ENCODE measurements at places on chromosomes 7 and 10.

GRCh38 chr10:49362596-49363260 is 33.2 kb downstream of the DRGX start:
- DNase-seq, result peak; percentile 75

- no peak for DNase-seq
These were observed 705.9 kb downstream of the MAGI2 start for GRCh38 chr7:78747592-78747991.

GRCh38 chr7:45048748-45049147 is 40.0 kb downstream of the NACAD start:
- no peak for DNase-seq

DNA sequence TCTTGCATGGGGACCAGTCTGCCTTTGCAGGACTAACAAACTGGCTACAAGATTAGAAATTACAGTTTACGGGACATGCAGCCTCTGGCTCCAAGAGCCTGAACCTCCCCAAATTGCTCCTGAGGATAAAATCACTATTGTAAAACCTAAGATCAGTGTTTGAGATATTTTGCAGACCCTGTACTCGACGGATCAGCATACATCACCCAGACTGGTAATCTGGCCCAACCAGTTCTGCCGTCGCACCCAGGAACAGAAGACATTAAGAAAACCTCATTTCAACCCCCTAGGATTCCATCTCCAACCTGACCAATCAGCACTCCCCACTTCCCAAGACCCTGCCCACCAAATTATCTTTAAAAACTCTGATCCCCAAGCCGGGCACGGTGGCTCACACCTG is 27.1 kb upstream of the DNMBP start:
- DNase-seq, result no peak

GRCh38 chr10:26044141-26044749 is 110.2 kb downstream of the MYO3A start:
- no peak for DNase-seq

DNA sequence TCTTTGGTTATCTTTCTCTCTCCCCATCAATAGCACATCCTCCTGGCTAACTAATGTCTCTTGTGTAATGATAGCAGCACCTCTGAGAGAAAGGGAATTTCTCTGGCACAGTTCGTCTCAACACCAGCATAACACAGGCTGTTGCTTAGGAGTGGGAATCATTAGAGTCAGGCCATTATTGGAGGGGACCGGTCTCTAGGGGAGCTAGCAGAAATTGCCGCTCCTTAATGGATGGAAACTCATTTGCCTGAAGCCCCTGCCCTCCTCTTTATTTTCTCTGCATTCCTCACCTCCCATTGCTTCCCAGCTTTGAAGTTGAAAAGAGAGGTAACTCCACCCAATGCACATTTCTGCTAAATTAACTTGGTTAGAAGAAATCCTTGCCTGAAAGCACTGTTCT is 11.9 kb downstream of the LRRC4 start:
- no peak for DNase-seq

- no peak for DNase-seq
These were observed 6.3 kb upstream of the UNCX start for GRCh38 chr7:1226186-1226901.

- DNase-seq, result peak; percentile 4
These were observed 350.6 kb downstream of the TFEC start for GRCh38 chr7:115679976-115680375.

- DNase-seq, result peak; percentile 68
These were observed 10.6 kb downstream of the LRIT2 start for GRCh38 chr10:84214612-84215235.

GRCh38 chr7:26937939-26938623 is 73.7 kb upstream of the SKAP2 start:
- DNase-seq, result no peak

GRCh38 chr7:91942312-91942711 is 1.6 kb downstream of the AKAP9 start:
- DNase-seq, result no peak

DNA sequence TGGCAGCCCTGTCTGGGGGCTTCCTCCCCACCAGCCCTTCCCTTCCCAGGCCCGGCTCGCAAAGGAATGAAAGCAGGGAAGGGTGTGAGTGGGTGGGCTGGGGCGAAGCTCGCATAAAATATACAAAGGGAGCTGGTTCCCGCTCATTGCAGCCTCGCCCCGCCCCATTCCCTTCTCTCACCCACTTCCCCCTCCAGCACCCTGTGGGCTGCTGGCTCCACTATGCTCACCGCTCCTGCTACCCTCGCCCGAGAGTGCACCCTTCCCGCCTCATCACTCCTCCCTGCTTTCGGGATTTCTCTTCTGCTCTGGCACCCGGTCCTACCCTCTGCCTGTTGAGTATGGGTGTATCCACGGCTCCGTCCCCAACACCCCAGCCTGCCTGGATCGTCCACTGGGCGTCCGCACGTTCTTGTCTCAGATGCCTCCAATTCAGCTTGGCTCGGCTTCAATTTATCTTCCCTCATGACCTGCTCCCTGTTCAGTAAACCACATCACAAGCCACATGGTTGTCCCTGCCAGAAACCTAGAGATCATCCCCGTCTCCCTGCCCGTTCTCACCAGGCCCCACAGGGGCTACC is 14.4 kb upstream of the TTYH3 start:
- no peak for DNase-seq

DNA sequence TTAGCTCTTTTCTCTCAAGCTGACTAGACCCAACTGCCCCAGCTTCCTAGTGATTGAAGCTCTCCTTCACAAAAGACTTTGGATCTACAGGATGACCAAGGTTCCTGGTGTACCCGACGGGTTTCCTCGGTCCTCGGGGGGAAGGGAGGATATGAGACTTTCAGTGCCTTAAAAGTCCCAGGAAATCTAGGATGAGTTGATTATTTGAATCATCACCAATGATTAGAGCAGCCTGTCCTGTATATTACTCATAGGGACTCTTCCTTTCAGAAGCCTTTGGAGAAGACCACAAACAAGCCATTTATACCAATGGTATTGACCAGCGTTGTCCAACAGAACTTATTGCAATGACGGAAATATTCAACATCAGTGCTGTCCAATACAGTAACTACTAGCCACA is 6.1 kb upstream of the ACTA2 start:
- DNase-seq, result no peak

GRCh38 chr10:113180401-113181154 is 230.5 kb downstream of the TCF7L2 start:
- DNase-seq, result no peak

DNA sequence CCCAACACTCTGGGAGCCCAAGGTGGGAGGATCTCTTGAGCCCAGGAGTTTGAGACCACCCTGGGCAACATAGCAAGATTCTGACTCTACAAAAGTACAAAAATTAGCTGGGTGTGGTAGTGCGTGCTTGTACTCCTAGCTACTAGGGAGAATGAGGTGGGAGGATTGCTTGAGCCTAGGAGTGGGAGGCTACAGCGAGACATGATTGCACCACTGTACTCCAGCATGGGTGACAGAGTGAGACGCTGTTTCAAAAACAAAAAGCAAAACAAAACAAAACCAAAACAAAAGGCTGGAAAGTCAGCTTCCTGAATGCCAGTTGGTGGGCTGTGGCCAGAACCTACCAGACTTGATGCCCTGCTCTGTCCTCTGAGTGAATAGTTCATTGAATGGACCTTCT is 242.8 kb downstream of the PHTF2 start:
- DNase-seq, result no peak

DNA sequence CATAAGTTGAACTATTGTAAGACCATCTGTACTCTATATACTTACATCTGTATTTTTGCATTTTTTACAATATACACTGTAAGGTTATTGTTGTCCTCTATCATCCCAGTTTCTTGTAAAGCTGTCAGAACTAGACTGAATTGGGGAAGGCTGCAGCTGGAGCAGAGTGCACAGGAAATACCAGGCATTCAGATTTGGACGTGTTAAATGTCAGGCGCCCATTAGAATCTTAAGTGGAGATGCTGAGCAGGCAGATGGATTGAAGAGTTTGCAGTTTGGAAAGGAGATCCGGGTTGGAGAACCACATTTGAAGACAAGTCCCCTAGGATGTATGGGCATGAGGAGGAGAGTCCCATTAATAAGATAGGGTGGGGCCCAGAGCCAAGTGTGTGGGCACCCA is 40.4 kb downstream of the MTURN start:
- DNase-seq, result no peak

DNA sequence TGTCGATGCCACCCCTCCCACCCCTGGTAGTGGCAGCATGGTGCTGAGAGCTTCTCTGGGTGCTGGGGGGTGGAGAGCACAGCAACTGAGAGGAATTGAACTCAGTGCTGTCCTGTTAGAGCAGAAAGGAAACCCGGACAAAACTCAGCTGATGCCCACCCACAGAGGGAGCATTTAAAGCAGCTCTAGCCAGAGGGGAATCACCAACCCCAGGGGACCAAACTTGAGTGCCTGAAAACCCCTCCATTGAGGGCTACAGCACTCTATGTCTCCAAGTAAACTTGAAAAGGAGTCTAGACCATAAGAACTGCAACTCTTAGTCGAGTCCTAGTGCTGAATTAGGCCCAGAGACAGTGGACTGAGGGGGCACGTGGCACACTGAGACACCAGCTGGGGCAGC is 16.8 kb upstream of the FOXI2 start:
- DNase-seq, result no peak

DNA sequence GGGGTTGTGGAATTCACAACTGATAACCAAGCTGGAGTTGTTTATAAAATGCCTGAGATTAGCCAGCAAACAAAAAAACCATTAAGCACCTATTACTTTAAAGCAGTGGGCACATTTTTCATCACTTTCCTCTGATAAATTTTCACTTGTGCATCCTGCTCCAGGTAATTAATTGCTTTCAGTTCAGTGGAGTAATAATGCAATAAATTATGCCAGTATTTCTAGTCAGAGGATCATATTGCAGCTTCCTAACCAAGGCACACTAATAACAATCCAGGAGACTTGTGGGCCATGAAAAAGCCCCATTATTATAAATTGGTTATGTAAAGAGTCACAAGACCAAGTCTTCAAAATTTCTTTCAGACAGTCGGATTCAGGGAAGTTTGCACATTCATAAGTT is 193.2 kb downstream of the LRMDA start:
- DNase-seq, result no peak
